AG04450 (cell line): ENCODE measurements at places on chromosomes 4 and X. TPM values are rescaled to one million over a fixed set of nuclear protein-coding genes. Genes with fewer than 3 reads are reported as not detected.

RAB33B gene
- 5.4 and 7.8 TPM in 2 replicates for polyA plus RNA-seq

ARSJ gene
- 43.8 and 47.9 TPM in 2 replicates for polyA plus RNA-seq

TCEAL3 gene
- 23.0 and 28.1 TPM in 2 replicates for polyA plus RNA-seq

EMCN gene
- polyA plus RNA-seq: not detected in 2 replicates

AGA gene
- 58.2 and 61.8 TPM in 2 replicates for polyA plus RNA-seq

PDGFRA gene
- polyA plus RNA-seq: 380 and 464 TPM in 2 replicates

- no peak for DNase-seq
These were observed 336.4 kb upstream of the RASGEF1B start for GRCh38 chr4:81808011-81808672.

GRCh38 chr4:2286904-2287593 lies 25.1 kb upstream of the MXD4 start:
- DNase-seq: no peak

GRCh38 chrX:96689991-96690390 lies 5.3 kb downstream of the DIAPH2 start:
- DNase-seq: no peak

DNA sequence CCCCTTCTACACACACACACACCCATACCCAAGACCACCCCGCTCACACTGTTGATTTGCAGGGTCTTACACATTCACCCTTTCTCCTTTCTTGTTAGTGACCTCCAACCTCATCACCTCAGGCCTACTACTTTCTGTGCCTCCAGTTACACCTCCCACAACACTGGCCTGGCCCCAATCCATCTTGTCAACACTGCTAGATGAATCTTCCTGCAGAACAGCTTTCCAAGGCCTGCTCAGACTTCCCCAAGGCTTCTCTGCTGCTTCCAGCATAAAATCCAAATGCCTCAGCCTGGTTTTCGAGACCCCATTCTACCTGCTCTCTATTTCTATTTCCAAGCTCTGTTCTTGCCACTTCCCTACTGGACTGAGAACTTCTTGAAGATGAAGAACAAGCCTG lies 79.9 kb downstream of the NHSL2 start:
- no peak for DNase-seq

DNA sequence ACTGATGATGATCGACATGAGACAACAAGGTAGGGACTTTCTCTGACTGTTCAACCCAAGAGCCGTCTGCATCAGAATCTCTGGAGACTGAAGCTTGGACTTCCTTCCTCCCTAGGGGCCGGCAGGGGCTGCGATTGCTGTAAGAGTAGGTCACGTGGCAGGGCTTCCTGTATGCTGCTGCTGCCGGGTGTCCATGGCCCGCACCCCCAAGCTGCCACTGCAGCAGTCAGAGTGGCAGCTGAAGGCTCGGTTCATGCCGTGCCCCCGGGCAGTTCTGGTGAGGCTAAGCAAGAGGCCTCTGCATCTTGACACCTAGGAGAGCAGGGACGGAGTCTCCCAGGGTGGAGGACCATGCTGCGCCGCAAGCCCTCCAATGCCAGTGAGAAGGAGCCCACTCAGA lies at the start of gene SASH3:
SASH3 (plus strand) TSS at position 203 of the 400 bp plus-strand sequence; CDS start at position 352, 149 bp downstream.
- no peak for DNase-seq

GRCh38 chrX:70656304-70656703 lies 211.7 kb downstream of the DLG3 start:
- no peak for DNase-seq

DNA sequence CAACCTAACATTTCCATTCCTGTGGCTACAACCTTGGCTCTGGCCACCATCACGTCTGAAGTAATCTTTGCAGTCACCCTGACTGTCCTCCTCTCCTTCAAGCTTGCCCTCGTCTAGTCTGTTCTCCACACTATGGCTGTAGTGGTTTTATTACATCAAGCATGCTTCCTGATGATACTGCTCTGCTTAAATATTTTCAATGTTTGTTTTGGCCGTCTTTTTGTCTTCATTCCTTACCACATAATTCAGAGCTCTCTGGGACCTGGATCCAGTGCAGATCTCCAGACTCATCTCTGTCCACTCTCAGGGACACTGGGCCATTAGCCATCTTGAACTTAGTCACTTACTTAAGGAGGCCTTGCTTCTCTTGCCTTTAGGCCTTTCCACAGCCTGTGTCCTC lies 27.7 kb upstream of the FREM3 start:
- no peak for DNase-seq

DNA sequence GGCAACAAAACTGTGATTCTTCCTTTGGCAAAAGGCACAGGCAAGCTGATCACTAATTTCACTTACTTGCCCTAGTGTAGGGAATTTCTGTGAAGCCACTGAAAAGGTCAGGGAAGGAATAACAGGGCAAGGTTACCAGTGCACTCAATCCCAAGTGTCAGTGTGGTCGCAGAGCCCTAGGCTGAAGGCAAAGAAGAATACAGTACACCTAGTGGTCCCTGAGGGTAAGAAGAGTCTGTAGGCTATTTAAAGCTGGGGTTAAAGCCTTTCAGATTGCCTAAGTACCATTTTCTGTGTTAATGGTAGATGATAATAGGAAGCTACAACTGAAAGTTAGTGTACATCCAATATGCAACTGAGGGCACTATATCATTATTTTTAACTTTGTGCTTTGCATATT lies 173.6 kb upstream of the NRK start:
- no peak for DNase-seq

DNA sequence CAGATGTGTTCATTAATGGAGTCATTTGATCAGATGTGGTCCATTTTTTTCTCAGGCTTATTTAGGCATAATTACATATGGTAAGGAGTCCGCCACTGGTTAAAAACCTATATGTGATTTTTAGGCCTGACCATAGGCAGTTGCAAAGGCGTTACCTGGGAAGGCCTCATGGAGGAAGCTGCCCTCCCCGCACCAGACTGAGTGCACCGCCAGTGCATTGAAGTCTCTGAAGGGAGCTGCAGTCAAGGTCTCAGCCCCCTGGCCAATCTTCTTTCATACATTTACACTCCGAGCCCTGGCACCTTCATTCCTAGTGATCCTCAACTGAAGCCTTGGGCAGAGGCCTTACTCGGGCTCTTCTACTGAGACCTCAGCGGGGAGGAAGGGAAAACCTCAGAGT lies 898.2 kb upstream of the AGA start:
- no peak for DNase-seq

- no peak for DNase-seq
These were observed 60.2 kb upstream of the CBR4 start for GRCh38 chr4:169070071-169070894.

GRCh38 chr4:181158971-181159370 lies 1084.2 kb upstream of the TENM3 start:
- no peak for DNase-seq

DNA sequence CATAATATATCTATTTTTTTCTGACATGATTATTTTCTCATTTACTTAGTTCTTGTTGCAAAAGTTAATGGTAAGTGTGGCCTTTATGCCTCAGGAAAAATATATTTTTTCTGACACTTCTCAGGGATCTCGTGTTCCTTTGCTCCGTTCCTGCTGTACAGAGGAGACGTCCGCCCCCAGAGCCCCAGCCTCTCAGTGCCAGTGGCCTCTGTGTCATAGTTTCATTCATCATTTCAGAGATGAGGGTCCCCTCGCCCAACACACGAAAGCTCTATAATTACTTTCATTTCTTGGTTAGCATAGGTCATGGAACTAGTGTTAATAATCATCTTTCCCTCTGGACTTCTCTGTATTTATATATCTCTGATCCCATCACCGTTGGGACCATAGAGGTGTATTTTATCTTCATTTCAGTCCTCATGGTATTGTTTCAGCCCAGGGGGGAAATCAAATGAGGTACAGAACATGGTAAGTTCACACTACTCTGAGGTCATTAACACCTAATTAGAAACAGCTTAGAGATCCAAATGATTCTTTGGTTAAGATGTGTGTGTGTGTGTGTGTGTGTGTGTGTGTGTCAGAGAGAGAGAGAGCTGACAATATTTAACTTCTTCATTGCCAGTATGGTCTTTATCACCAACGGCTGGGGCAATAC lies 631.1 kb upstream of the TENM3 start:
- no peak for DNase-seq

- DNase-seq: no peak
These were observed 103.5 kb upstream of the STOX2 start for GRCh38 chr4:183801457-183802165.
